ENCODE measurements at places on chromosomes 16 and 17. TPM values are rescaled to one million over a fixed set of nuclear protein-coding genes. Genes with fewer than 3 reads are reported as not detected.

The KRT39 gene
- total RNA-seq, result not detected

DNA sequence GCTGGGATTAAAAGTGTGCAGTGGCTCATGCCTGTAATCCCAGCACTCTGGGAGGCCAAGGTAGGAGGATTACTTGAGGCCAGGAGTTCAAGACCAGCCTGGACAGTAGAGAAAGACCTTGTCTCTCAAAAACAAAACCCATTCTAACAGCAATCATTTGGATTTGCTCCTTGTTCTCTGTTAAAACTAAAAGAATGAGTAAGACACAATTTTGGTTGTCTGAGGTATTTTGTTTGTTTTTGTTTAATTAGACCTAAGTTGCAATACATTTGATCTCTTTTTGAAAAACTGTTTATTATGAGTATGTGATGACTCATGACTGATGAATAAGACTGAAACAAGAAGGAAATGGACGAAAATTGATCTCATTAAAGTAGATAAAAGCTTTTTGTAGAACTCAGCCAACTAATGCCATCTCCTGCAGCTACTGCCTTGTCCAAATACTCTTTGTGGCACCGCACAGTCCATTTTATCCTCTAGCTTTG lies 29.0 kb downstream of the GLG1 start:
- H3K27ac ChIP-seq, result no peak overlapping the region
- no peaks in the 10 kb centered on the region for H3K27me3 ChIP-seq
- no peak overlapping the region for H3K4me3 ChIP-seq
- H3K4me1 ChIP-seq, result peaks cover 4% of the 10 kb centered on the region
- no peak for DNase-seq

The TELO2 gene
- 27.9 TPM for total RNA-seq

The ZG16 gene
- total RNA-seq, result not detected

The IGF2BP1 gene
- total RNA-seq, result 114 TPM

GRCh38 chr17:64632194-64632593 lies 29.9 kb downstream of the SMURF2 start:
- no peaks in the 10 kb centered on the region for H3K27me3 ChIP-seq
- no peak overlapping the region for H3K4me3 ChIP-seq
- no peaks in the 10 kb centered on the region for H3K36me3 ChIP-seq
- no peak overlapping the region for H3K27ac ChIP-seq

GRCh38 chr17:17944743-17945142 lies 27.5 kb downstream of the TOM1L2 start:
- no peaks in the 10 kb centered on the region for H3K27me3 ChIP-seq
- no peak overlapping the region for H3K27ac ChIP-seq
- H3K4me1 ChIP-seq, result peaks cover 50% of the 10 kb centered on the region
- H3K36me3 ChIP-seq, result no peaks in the 10 kb centered on the region

The SLC2A4 gene
- total RNA-seq, result 1.3 TPM

- H3K27me3 ChIP-seq, result no peaks in the 10 kb centered on the region
- H3K4me1 ChIP-seq, result peaks cover 5% of the 10 kb centered on the region
- no peak overlapping the region for H3K27ac ChIP-seq
- H3K36me3 ChIP-seq, result peaks cover 40% of the 10 kb centered on the region
- H3K4me3 ChIP-seq, result peak overlapping the region; percentile 76
- DNase-seq, result no peak
Measured at GRCh38 chr16:30774367-30775130, 12.4 kb downstream of the RNF40 start.

- peak overlapping the region; percentile 0 for H3K4me3 ChIP-seq
- peak; percentile 94 for DNase-seq
- H3K4me1 ChIP-seq, result peaks cover 34% of the 10 kb centered on the region
- no peaks in the 10 kb centered on the region for H3K36me3 ChIP-seq
- H3K27me3 ChIP-seq, result no peaks in the 10 kb centered on the region
Measured at GRCh38 chr17:17445925-17446665, 30.7 kb upstream of the MED9 start.

GRCh38 chr17:78677303-78678221 lies 100.4 kb upstream of the DNAH17 start:
- no peaks in the 10 kb centered on the region for H3K27me3 ChIP-seq
- H3K36me3 ChIP-seq, result no peaks in the 10 kb centered on the region
- DNase-seq, result no peak
- no peak overlapping the region for H3K4me3 ChIP-seq
- peaks cover 15% of the 10 kb centered on the region for H3K4me1 ChIP-seq

DNA sequence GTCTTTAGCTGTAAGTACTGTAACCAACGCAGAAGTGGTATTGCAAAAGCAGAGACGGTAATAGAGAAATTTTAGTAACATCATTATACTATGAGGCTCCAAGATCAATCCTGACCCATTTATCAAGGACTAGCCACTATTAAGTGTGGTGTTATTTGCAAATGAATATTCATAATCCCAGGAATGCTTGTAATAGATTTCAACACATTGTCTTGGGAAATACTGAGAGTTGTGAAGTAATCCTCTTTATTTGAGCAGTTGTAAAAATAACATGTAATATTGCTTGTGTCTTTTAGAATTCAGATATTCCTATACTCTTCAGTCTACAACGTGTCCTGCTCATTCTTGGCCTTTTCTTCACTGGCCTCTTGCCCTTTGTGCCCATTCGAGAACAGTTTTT lies 46.4 kb downstream of the GDPD1 start:
- 0 out of 2 replicates have a peak, but pooled peaks cover 3% of the 10 kb centered on the region for H3K4me1 ChIP-seq
- no peak for DNase-seq
- H3K27me3 ChIP-seq, result no peaks in the 10 kb centered on the region
- H3K4me3 ChIP-seq, result no peak overlapping the region
- H3K36me3 ChIP-seq, result no peaks in the 10 kb centered on the region

- H3K4me3 ChIP-seq, result no peak overlapping the region
- no peaks in the 10 kb centered on the region for H3K36me3 ChIP-seq
- no peaks in the 10 kb centered on the region for H3K4me1 ChIP-seq
- H3K27ac ChIP-seq, result no peak overlapping the region
Measured at GRCh38 chr16:72023962-72024361, 15.4 kb downstream of the DHODH start.

GRCh38 chr16:83907631-83908250 lies 8.8 kb downstream of the MLYCD start:
- H3K4me3 ChIP-seq, result no peak overlapping the region
- H3K27ac ChIP-seq, result no peak overlapping the region
- H3K27me3 ChIP-seq, result no peaks in the 10 kb centered on the region
- no peaks in the 10 kb centered on the region for H3K36me3 ChIP-seq
- no peak for DNase-seq

- no peaks in the 10 kb centered on the region for H3K36me3 ChIP-seq
- peak; percentile 9 for DNase-seq
- H3K27me3 ChIP-seq, result no peaks in the 10 kb centered on the region
- no peak overlapping the region for H3K27ac ChIP-seq
- 0 out of 2 replicates have a peak, but pooled peaks cover 4% of the 10 kb centered on the region for H3K4me1 ChIP-seq
Measured at GRCh38 chr16:19166500-19166899, 1.5 kb upstream of the SYT17 start.

- DNase-seq, result no peak
- H3K4me1 ChIP-seq, result peaks cover 8% of the 10 kb centered on the region
- no peaks in the 10 kb centered on the region for H3K36me3 ChIP-seq
- H3K27ac ChIP-seq, result no peak overlapping the region
Measured at GRCh38 chr17:50518384-50519023, 10.3 kb downstream of the MYCBPAP start.
